T-helper 9 cell (primary cell): ENCODE measurements at places on chromosomes 16 and 17.

- no peak for DNase-seq
Observed at GRCh38 chr17:81682565-81683207, 911 bp downstream of the ARL16 start.

DNA sequence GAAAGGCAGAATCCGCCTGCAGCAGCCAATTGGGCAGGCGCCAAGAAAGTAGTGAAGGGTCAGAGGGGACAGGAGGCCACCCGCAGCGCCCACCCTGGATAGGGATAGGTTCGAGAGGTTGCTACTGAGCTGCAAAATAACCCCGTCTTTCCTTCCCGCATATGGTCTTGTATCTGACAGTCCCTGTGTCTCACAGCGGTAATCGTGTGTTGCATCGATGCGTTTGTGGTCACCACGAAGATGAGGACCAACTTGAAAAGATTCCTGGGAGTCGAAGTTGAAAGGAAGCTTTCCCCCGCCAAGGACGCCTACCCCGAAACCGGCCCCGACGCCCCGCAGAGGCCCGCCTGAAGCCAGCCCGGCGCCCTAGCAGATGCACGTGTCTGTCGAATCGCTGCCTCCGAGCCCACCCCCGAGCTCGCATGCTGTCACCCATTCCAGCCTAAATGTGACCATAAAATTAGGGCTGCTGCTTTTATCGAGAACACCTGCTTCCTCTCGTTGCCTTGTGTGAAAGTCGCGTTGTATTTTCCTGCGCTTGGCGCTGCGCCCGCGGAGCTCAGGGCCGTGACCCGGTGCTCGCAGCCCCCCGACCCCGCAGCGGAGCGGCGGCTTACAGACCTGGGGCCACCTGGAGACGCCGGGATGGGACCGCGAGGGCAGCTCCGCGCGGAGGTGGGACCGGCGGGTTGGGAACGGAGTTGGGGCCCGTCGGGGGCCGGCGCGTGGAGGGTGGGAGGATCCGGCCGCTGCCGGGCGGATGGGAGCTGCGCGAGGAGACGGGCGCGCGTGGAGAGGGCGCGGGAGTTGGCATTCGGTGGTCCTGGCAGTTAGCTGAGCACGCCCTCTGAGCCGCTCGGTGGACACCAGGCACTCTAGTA lies at the start of gene CMTM2:
CMTM2 (plus strand) TSS at position 813 of the 881 bp plus-strand sequence. CDS start 145 bp downstream, outside the sequence.
- DNase-seq: no peak

- DNase-seq: no peak
Observed at GRCh38 chr17:49061524-49061943, 64.3 kb downstream of the IGF2BP1 start.

DNA sequence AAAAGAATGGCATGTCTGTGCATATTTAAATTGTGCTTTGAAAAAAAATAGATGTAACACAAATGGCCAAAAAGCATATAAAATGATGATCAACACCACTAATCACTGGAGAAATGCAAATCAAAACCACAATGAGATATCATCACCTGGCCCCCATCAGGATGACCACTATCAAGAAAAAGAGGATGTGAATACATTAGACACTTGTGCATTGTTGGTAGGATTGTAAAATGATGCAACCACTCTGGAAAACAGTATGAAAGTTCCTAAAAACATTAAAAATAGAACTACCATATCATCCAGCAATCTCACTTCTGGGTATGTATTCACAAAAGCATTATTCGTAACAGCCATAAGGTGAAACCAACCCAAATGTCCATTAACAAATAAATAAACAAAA lies 91.5 kb downstream of the SPAG9 start:
- DNase-seq: no peak

DNA sequence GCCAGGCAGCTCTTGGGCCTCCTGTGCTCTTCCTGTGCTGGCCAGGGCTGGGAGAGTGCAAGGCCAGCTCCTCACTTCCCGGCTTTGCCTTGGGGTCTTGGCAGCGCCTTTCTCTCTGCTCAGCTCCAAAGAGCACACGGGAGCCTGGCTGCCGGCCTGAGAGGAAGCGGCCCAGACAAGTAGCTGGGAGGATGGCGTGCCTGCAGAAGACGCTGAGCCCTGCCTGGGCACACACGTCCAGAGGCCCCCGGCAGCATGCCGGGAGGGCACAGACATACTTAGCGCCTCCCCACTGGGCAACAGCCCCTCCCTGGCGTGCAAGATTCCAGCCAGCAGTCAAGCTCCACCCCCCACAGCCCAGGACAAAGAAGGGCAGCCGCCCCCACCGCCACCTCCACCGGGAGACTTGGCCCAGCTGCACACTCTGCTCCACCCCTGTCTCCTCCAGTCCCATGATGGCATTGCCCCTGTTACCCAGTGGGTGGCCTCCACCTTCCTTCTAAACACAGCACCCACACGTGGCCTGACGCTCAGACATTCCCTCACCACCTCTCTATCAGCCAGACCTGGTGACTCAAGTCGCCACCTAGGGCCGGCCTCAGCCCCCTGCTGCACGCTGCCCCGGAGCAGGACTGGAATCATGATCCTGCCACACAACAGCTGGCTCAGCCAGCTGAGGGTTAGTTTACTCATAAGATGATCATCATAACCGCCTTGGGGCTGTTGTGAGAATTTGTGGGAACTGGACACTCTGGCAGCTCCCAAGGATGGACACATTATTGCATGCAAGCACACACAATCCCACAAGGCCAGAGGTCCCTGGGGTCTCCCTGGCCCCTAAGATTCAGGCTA lies 12.4 kb downstream of the SGCA start:
- peak; percentile 33 for DNase-seq

DNA sequence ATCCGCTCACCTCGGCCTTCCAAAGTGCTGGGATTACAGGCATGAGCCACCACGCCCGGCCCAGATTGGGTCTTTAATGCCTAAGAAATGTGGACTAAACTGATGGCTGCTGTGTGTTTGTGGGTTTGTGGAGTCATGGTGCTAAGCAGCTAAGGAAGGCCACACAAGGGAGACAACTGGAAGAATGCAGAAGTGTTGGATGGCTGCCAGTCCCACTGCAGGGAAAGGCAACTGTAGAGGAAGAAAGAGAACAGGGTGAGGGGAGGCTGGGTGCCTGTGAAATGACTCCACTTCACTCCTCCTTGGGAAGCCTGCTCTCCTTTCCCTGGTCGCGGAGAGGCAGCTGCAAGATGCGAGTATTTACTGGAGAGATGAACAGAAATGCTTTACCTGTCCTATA lies 23.5 kb upstream of the SIAH1 start:
- DNase-seq: no peak
